GM04504 (cell line): ENCODE measurements at places on chromosomes 1 and 21.

- DNase-seq, result no peak
Observed at GRCh38 chr1:30745834-30746208, 11.8 kb downstream of the LAPTM5 start.

- no peak for DNase-seq
Observed at GRCh38 chr1:203743091-203743571, 21.9 kb upstream of the LAX1 start.

DNA sequence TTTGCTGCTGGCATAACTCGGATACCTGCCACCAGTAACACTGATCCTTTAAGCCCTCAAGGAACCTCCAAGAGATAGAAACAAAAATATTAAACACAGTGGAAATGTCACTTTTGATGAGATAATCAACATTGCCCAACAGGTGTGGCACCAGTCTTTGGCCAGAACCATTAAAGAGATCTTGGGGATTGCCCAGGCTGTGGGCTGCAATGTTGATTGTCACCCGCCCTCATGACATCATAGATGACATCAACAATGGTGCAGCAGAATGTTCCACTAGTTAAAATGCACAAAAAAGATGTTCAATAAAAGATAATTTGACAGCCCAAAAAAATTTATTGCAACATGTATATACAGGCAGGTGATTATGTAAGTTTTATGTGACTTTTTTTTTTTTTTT is 20.2 kb upstream of the ZMYM1 start:
- no peak for DNase-seq

DNA sequence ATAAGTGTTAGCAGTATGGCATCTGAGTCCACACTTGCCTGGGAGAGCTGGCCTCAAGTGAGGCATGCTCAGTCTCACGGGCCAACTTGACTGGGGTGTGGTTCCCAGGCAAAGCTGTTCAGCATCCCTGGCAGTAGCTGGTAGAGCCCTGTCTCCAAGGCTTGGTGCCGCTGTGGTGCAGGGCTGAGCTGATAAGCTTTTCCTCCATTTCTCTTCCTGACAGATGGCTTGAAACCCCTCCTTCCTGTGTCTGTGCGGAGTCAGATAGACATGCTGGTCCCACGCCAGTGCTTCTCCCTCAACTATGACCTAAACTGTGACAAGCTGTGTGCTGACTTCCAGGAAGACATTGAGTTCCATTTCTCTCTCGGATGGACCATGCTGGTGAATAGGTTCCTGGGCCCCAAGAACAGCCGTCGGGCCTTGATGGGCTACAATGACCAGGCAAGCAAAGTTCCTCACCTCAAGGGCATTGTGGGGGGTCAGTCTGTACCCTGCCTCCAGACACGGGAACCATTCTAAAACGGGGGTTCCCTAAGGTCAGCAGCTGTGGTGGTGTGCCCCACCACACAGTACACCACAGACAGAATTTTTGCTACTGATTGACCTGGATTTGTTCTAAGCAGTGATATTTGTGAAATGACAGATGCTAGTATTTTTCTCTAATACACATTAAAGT is 13.7 kb upstream of the MIIP start:
- DNase-seq, result no peak

- DNase-seq, result no peak
Observed at GRCh38 chr1:22402356-22403053, 49.1 kb upstream of the ZBTB40 start.

DNA sequence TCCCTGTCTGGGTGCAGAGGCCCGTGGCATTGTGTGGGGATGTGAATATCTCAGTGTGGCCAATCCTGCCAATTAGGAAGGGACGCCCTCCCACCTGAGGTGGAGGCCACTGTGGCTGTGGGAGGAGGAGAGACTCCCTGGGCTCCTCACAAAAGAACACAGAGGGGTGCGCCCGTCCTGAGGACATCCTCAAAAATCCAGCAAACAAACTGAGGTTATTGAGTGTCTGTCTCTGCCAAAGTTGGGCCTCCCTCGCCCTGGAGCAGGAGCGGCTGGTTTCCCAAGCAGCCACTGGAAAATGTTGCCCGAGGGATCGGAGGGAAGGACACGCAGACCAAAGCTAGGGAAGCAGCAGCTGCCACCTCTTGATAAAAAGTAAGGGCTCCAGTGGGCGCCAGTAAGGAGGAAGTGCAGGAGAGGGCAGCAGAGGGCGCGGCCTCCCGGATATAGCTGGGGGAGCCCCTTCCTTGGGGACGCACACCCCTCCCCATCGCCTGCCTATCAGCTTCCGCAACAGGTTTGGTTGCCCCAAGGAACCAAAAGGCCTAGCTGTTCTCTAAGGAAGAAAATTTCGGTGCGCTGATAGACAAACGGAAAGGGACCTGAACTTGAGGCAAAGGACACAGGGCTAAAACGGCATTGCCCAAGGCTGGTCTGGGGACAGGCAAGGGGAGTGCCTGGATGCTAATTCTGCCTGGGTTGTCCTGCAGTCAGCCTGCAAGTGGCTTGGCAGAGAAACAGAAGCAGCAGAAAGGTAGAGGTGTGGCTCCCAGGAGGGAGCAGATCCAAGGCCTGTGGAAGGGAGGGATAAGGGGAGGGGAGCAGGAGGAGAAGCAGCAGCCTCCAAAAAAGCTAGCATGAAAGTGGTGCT is 1.7 kb upstream of the GRIK3 start:
- DNase-seq, result no peak

DNA sequence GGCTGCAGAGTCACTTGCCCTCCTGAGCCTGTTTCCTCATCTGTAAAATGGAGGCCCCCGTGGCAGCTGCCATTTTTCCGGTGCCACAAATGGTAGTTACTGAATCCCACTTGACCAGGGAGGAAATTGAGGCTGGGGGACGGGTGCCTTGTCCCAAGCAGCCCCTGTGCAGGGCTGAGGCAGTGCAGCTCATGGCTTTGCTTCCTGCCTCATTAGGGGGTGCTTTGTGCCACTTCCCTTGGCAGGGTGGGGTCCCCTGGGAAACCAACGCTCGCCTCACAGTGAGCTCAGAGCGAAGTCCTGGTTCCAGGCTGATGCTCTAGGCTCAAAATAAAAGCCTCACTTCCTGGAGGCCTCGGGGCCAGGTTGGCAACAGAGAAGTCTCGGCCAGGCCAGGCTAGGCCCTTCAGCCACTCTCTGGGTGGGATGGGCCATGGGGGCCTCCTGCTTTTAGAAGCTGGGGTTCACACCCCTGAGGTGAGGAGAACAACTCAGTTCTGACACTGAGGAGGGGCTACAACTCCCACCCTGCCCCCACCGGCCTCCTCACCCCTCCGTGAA is 6.8 kb downstream of the LAPTM5 start:
- no peak for DNase-seq

- no peak for DNase-seq
Observed at GRCh38 chr1:222109836-222110235, 367.9 kb upstream of the DUSP10 start.

DNA sequence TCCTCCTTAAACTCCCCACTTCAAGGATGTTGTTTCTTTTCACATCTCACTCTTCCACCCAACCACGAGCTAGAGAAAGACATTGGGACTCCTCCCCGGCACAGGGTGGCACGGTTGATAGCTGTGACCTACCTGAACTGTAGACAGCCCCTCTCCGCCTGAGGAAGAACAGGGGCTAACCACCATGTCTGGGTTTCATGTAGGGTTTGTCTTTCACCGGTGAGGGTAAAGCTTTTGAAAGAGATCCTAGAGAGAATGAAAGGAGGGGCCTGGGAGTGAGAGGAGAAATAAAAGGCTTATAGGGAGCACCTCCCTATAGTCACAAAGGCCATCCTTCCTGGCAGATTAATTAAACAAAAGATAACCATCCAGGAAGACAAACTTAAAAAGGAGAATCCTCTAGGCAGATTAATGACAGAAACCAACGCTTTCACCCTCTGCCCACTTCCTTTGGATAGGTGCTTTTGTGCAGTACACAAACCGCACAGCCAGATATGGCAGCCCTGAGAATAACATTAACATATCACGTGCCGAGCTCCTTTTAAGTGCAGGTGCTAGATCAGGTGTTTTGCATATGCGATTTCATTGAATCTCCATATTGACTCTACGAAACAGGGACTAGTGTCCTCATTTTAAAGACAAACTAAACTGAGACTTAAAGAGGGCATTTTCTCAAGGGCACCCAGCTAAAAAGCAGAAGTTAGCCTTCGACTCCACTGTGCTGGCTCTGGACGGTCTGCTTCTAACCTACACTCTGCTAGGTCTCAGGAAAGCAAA is 178.1 kb upstream of the RUNX1 start:
- no peak for DNase-seq

GRCh38 chr1:21935393-21935804 is 1.7 kb downstream of the HSPG2 start:
- DNase-seq, result no peak

- DNase-seq, result no peak
Observed at GRCh38 chr1:110316735-110317134, 22.4 kb upstream of the RBM15 start.

DNA sequence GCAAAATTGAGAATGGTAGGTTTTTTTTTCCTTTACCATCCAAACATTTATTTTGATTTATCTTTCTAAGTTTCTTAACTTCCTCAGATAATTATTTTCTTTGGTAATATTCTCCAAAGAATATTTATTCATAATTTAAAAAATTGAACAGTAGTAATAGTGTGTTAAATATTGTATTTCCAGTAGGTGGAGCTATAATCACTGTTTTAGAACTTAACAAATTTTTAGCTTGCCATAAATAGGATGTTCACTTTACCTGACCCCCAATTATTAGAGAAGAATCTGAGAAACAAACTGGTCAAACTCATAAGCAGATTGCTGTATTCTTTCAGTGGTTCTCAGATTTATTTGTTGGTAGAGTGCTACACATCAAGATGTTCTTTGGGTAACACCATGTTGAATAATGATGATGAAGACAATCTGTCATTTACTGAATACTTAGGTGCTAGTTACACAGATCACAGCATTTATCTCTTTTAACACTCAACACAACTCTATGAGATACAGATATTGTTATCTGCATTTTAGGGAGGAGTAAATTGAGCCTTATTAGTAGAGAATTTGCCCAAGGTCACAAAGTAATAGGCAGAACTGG is 82.4 kb upstream of the GPR88 start:
- DNase-seq, result no peak

DNA sequence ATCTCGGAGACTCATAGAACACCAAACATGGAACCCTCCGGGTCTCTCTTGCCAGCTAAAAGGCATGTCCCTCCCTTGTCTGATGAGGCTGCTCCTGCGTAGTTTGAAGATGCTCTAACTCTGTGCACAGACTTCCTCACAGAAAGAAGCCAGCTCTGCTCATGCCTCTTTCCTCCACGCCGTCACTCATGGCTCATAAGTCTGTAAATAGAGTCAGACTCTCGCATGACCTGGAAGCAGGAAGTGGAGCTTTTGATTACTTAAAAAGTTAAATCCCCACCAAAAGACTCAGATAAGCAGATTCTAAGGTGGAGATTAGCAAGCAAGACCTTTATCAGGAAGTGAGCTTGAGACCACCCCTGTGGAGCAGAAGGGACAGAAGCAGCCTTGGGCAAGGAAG is 171.6 kb downstream of the TRIM33 start:
- no peak for DNase-seq

GRCh38 chr1:201295346-201295745 is 12.0 kb downstream of the PKP1 start:
- DNase-seq, result no peak

DNA sequence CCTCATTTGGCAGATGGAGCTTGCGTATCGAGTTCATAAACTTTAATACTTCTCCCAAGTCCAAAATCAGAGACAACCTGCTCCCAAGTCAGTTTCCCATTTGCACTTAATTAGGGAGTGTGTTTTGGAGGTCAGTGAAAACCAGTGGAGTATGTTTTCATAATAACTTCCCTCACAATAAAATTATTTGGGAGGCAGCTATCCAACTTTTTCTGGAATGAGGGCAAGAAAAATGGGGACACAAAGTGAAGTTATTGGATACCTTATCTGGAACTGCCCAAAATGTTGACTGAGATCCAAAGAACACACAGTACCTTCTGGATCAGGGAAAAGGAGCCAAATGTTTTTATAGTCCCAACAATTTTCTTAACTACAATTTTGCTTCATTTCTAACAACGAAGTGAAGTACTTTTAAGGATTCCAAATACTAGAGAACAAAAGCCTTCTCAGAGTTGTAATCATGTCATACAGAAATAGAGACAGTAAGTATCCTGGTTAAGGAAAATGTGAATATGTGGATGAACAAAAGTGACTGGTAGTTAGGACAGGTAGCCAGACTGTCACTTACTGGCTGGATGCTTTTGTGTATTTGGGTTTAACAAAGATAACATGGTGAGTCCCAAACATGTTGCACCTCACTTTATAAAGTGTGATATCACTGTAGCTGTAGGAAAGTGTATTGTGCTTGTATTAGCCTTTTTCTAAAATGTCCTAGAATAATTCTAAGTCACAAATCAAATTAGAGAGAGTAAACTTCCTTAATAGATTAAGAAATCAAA is 325.0 kb downstream of the HLX start:
- DNase-seq, result no peak

- peak; percentile 91 for DNase-seq
Observed at GRCh38 chr1:84847253-84848250, 45.5 kb downstream of the LPAR3 start.

DNA sequence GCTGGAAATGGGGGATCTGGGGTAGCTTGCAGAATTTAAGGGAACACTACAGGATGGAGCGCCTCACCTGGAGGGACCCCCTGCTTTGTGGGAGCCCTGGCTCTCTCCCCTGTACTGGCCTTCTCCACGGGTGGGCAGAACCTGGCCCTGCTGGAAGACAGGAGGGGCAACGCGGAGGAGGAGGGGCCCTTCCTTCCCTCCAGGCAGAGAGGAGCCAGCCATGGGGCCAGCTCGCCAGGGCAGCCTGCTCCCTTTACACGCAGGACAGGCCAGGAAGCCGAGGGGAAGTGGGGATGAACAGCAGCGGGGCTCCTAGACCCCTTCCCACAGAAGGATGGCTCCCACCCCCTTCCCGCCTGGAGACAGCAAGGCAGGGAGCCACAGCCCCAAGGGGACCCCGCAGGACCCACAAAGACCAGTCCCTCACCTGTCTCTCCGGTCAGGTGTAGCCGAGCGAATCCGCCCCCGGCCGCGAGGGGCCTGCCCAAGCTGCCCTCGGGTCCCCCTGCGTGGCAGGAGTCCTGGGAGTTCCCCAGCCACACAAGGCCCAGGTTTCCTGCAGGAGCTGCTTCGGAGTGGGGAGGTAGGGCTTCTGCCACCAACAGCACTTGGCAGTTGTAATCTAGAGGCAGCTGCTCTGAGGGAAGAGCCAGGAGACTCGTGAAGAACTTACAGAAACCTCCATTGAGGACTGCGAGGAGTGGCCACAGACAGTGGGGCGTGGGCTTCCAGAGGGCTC is 1.6 kb upstream of the SLC19A1 start:
- DNase-seq, result no peak

- DNase-seq, result no peak
Observed at GRCh38 chr1:29254346-29254745, 18.0 kb downstream of the PTPRU start.

DNA sequence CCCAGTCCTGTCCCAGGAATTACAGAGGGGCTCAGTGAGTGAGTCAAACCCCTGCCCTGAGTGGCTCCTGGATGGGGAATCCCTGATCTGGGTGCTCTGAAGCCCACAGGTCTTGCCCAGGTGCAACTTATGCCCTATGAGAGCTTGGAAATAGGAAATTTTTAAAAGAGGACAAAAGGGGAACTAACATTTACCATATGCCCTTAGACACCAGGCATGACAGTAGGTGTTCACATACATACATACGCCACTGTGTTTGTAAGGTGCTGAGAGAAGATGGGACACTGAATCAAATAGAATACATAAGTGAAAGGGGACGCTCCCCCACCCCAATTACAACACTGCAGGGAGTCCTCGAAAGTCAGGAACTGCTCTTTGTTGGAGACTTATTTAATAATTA is 1.4 kb downstream of the CFAP45 start:
- DNase-seq, result no peak

- DNase-seq, result no peak
Observed at GRCh38 chr1:151246786-151247185, 7.7 kb upstream of the PSMD4 start.

GRCh38 chr1:43430831-43431230 is 22.9 kb downstream of the HYI start:
- no peak for DNase-seq
